ENCODE measurements at places on chromosomes 7 and 10.

- DNase-seq, result no peak
These were observed 34.0 kb upstream of the ELN start for GRCh38 chr7:73994023-73994422.

DNA sequence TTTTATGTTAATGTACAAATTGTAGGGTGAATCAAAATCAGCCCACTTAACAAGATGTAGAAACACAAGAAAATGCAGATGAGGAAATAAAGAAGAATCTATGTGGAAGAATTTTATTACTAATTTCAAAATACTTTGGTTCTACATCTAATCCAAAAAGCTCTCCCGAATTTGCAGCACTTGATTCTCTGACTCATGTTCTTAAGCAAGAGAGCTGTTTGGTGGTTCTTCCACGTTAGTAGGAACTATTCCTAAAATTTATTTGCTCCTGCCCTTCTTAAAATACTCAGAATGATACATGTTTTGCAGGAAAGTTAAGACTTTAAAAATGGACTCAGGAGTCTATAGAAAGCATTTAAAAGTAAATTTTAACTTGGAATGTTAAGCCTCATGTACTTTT lies 91.8 kb downstream of the ZMYND11 start:
- no peak for DNase-seq

GRCh38 chr7:5418285-5418582 lies 5.4 kb downstream of the TNRC18 start:
- DNase-seq, result no peak

GRCh38 chr10:95314192-95314918 lies 23.6 kb upstream of the PDLIM1 start:
- DNase-seq, result no peak

GRCh38 chr7:39383136-39383535 lies 183.1 kb upstream of the YAE1 start:
- DNase-seq, result no peak

- DNase-seq, result no peak
These were observed 6.8 kb upstream of the TAS2R60 start for GRCh38 chr7:143436325-143436946.

GRCh38 chr7:93194386-93194785 lies 31.9 kb downstream of the HEPACAM2 start:
- DNase-seq, result no peak

- no peak for DNase-seq
These were observed 85.8 kb upstream of the EGFR start for GRCh38 chr7:54932818-54933543.
